ENCODE measurements at places on chromosomes 16 and 17.
A peak's percentile ranks its signal among the peaks of the same experiment; 100 is the strongest.

GRCh38 chr17:34721326-34721725, 141.9 kb downstream of the TMEM132E start:
- DNase-seq: no peak

DNA sequence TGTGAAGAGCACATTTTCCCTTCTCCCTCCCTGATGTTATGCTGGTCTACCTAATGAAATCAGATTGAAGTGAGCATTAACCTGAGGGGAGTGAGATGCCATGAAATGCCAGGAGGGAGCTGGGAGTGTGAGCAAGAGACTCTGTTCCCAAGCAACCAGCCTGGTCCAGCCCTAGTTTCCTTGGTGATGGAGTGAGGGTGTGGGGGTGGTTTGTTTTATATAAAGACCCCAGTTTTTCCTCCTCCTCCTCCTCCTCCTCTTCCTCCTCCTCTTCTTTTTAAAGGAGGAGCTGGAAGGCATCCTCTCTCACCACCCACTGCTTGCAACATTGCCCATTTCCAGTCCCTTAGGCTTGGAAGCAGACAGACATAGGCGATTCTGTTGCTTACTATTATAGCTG, 97.1 kb downstream of the DNAH3 start:
- no peak for DNase-seq

DNA sequence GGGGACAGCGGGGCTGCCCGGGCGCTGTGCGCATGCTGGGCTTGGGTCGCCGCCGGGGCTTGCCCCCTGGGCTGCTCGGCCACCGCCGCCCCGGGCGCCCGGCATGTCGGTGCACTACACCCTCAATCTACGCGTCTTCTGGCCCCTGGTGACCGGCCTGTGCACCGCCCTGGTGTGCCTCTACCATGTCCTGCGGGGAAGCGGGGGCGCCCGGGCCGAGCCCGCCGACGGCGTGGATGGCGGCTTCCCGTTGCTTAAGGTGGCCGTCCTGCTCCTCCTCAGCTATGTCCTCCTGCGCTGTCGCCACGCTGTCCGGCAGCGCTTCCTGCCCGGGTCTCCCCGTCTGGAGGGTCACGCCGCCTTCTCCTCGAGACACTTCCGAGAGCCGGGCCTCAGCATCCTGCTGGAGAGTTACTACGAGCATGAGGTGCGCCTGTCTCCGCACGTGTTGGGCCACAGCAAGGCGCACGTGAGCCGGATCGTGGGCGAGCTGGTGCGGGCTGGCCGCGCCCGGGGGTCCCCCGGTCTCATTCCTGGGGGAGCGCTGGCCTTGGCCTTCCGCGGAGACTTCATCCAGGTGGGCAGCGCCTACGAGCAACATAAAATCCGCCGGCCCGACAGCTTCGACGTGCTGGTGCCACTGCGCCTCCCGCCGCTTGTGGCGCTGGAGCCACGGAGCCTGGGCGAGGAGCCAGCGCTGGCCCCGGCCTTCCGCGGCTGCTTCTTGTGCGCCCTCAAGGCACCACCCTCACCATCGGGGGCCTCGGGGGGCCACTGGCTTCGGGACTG, 789 bp downstream of the ITPRIPL2 start:
- DNase-seq: no peak

- no peak for DNase-seq
Observed at GRCh38 chr17:30021708-30022317, 80.4 kb downstream of the EFCAB5 start.

- DNase-seq: no peak
Observed at GRCh38 chr17:7019839-7020519, 2.9 kb upstream of the BCL6B start.

DNA sequence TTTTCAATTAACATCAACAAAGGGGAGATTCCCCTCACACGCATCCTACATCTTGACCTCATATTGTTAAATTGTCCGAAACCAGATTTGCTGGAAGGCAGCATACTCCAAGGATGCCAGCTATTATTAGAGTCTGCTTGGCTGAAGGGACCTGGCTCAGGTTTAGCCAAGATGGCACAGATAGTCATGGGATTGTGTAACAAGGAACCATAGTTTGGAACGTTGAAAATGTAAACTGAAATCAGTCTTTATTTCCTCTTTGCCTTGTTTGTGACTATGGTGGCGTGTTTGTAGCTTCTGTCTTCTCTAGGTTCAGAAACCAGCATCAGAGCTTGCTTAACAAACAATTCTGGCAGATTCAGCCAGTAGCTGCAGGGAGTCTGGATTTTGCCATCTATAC, 5.9 kb downstream of the ARSG start:
- no peak for DNase-seq

DNA sequence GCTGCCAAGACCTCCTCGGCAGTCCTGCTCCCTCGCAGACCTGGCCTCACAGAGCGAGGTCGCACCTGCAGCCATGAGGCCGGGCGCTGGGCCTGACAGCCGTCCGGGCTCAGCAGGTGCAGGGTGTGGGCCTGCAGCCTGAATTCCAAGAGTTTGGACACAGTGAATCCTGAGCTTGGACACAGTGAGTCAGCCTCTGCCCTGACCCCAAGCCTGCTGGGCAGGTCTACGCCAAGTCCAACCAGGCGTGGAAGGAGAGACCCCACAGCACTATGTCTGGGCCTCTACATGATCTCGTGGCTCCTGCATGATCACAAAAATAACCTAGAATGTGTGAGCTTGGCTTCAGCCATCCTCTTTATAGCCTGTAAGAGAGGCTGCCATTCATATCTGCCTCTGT, 121.0 kb downstream of the C16orf95 start:
- DNase-seq: no peak

GRCh38 chr17:28334666-28335200, 539 bp downstream of the IFT20 start:
- no peak for DNase-seq

DNA sequence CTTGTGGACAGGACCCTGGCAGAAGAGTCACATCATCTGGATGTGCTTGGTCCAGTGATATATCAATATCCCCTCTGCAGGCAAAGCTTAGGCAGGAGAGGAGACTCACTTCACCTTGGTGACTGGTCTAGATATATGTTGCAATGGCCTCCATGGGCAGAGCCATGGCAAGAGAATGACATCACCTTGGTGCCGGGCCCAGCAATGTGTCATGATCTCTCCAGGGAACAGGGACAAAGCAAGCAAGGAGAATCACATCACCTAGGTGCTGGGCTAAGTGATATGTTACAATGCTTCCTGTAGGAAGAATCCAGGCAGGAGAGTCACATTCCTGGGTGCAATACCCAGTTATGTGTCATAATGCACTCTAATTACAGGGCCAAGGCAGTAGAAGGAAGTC, 2106.2 kb downstream of the TP53TG3F start:
- no peak for DNase-seq

DNA sequence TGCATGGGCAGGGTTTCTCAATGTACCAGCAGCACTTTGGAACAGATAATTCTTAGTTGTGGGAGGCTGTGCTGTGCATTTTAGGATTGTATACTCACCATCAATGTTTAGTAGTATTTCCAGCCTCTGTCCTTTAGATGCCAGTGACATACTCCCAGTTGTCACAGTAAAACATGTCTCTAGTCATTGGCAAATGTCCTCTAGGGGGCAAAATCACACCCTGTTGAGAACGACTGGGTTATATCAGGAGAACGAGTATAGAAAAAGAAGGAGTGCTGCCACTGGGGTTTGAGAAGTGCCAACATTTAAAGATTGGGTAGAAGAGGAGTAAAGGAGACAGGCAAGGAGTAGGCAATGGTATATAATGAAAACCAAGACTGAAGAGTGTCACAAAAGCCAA, 37.9 kb upstream of the SMIM36 start:
- no peak for DNase-seq

DNA sequence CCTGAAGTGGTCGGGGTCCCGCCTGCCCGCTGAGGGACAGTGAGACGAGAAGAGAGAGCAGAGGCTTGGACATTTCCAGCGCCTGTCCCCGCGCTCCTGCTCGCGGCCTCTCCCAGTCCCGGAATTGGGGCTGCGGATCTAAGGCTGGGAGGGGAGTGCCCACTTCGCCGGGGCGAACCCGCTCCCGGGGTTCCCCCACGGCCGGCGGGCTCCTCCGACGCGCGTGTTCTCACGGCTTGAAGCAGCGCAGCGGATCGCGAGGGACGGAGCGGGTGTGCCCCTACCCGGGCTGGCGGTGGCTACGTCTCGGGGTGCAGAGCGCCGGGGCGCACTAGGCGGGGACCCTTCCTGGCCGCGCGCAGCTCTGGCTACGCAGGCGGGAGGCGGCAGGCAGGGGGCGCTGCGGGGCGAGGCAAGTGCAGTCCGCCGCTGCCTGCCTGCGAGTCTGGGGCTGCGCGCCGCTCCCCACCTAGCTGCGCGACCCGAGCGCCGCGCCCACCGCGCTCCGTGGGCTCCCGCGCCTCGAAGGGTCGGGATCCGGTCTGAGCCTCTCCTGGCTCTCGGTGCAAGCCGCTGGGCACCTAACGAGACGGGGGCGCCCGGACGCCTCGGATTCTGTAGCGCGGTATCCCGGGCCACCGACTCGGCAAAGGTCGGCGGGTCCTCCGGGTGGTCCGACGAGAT, 1.2 kb downstream of the NGFR start:
- DNase-seq: peak; percentile 88

- no peak for DNase-seq
Observed at GRCh38 chr17:75093548-75094158, 5.9 kb downstream of the SLC16A5 start.

GRCh38 chr17:27591986-27592385, 39.0 kb upstream of the LGALS9 start:
- DNase-seq: no peak

- no peak for DNase-seq
Observed at GRCh38 chr17:15171167-15172047, 93.7 kb downstream of the PMP22 start.

- no peak for DNase-seq
Observed at GRCh38 chr17:44623070-44623725, 33.1 kb upstream of the MEIOC start.

DNA sequence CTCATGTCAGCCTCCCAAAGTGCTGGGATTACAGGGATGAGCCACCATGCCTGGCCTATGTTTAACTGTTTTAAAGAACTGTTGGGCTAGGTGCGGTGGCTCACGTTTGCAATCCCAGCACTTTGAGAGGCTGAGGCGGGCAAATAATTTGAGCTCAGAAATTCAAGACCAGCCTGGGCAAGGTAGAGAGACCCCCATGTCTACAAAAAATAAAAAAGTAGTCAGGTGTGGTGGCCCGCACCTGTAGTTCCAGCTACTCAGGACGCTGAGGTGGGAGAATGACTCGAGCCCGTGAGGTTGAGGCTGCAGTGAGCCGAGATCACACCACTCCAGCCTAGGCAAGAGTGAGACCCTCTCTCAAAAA, 1.9 kb upstream of the ITGAL start:
- DNase-seq: no peak

DNA sequence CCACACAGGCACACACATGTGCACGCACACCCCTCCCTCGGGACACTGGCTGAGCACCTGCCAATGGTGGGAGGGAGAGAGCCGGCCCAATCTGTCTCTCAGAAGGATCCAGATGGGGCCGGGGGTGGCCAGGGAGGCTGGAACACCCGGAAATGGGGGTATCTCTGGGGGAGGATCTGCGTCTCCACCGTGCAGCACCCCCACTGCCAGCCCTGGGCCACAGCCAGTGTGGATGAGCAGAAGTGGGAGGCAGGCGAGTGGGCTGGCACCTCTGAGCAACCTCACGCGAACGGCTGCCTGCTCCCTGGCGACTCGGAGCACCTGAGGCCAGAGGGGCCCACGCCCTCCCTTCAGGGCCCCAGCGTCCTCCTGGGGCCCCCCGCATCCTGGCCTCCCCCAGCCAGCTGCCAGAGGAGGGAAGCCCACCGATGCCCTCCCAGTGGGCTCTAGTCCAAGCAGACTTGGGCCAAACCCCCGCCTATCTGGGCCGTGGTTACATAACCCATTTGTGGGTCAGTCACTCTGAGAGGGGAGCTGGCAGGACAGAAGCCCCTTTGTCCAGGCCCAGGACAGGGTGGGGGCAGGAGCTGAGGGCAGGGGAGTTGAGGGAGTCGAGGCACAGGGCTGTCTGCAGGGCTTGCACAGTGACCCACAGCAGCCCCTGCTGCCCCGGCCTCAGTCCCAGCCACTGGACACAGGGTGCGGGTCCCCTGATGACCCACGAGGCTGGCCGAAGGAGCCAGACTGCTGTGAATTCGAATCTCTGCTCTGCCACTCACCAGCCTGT, 5.6 kb downstream of the CASKIN1 start:
- DNase-seq: no peak

- DNase-seq: no peak
Observed at GRCh38 chr17:42323268-42323773, 35.0 kb downstream of the STAT5A start.

- DNase-seq: peak; percentile 75
Observed at GRCh38 chr17:79393358-79394052, 217.3 kb downstream of the RBFOX3 start.
